ENCODE measurements at places on chromosomes 11 and 22.

DNA sequence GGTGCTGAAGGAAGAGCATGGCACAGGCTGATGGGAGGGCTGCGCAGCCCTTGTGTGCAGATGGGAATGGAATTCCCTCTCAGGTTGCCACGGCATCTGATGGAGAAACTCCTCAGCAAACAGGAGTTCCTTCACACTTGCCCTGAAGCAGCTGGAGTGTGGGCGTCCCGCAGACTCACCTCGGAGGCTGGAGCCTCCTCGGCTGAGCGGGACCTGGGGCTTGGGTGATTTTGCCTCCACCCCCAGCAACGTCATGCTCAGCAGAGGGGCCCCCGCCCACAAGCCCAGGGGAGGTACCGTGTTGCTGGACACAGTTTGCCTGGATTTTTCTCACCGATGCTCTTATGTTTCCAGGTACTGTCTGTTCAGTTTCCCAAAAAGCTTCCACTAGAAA is 63.4 kb downstream of the MYO7A start:
- no peak for DNase-seq

DNA sequence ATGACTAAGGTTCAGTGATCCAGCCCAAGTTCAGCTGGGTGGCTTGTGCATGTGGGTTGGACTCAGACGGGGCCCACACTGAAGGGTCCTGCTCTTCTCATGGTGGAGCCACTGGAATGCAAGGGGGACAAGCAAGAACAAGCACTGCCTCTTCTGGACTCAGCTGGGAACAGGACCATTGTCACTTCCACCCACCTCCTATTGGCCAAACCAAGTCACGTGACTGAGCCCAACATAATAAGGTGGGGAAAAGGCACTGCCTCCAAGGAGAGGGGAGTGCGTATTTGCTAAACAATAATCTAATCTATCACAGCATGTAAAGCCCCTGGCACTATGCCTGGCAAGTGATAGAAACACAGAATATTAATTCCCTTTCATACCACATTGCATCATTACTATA is 87.1 kb downstream of the CHST1 start:
- no peak for DNase-seq

GRCh38 chr11:95373241-95373640 is 142.2 kb upstream of the SESN3 start:
- DNase-seq, result no peak

- DNase-seq, result peak; percentile 15
Measured at GRCh38 chr11:125164422-125165110, at the start of gene PKNOX2. Gene PKNOX2, plus strand, starts transcription at chr11:125164751. Its CDS starts 186,555 bp downstream, at chr11:125351306.

DNA sequence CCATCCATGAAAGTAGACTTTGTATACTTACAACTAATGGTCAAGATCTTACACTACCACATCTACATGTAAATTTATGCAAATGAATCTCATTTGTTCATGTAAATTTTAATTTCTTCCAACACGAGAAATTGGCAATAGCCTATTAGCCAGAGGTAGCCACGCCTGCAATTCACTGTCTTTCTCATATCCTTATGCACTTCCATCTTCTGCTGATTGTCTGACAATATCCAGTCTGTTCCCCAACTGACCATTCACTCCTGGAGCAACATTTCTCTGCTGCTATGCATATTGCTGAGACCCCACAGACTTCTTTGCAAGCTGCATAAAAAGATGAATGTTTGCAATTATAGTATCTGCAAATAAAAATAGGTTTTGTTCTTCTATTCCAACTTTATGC is 2.5 kb downstream of the NNMT start:
- no peak for DNase-seq

All from renal cortical epithelial cell (primary cell).